Left colon (tissue), 2 donors: ENCODE measurements at places on chromosomes 12 and 14. TPM values are rescaled to one million over a fixed set of nuclear protein-coding genes. Genes with fewer than 3 reads are reported as not detected.

Gene PPM1H
- 7.9 TPM for total RNA-seq

Gene TMEM30B
- 68.5 TPM for total RNA-seq

Gene SLC5A8
- 0.06 TPM for total RNA-seq

Gene WNK1
- 84.0 TPM for total RNA-seq

Gene MEG3
- total RNA-seq = 8.1 TPM

GRCh38 chr12:126873701-126874100, 1393.3 kb upstream of the TMEM132C start:
- no peak for DNase-seq

- no peak for DNase-seq
These were observed 15.3 kb downstream of the P2RX2 start for GRCh38 chr12:132633901-132634300.

GRCh38 chr12:80058586-80058985, 40.8 kb upstream of the OTOGL start:
- DNase-seq = no peak

- DNase-seq = no peak
These were observed 191.5 kb upstream of the BTG1 start for GRCh38 chr12:92337128-92337527.

GRCh38 chr14:92386637-92387036, 63.7 kb downstream of the SLC24A4 start:
- DNase-seq = no peak

DNA sequence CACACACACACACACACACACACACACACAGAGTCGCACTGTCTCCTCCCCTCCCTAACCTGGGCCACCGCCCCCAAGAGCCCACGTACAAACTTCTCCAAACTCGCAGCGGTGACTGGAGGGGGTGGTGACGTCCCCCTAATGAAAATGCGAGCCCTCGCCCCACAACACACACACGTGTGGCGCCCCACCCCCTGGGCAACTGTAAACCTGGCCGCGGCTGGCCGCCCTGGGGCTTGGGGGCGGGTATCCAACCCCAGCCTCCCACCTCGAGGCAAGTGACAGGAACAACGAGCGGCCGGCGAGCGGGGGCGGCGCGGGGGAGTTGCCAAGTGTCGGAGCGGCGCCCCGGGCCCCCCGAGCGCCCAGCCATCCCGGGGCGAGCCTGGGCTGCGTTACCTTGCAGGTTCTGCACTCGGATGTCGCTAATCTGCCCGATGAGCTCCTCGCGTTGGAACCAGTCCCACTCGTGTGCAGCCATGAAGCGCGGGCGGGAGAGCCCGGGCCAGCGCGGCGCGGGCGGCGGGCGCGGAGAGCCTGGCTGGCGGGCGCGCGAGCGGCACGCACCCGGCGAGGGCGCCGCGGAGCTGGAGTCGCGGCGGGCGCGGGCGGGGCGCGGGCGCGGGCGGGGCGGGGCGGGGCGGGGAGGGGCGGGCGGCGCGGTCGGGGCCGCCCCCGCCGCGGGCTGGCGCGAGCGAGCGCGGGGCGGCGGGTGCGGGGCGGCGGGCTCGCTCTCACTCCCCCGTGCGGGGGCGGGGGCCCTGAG, at the start of gene CLMN:
TSS of gene CLMN (minus strand) at position 597 of the 766 bp plus-strand sequence. CDS start at position 481, 116 bp downstream.
- DNase-seq = peak; percentile 64

DNA sequence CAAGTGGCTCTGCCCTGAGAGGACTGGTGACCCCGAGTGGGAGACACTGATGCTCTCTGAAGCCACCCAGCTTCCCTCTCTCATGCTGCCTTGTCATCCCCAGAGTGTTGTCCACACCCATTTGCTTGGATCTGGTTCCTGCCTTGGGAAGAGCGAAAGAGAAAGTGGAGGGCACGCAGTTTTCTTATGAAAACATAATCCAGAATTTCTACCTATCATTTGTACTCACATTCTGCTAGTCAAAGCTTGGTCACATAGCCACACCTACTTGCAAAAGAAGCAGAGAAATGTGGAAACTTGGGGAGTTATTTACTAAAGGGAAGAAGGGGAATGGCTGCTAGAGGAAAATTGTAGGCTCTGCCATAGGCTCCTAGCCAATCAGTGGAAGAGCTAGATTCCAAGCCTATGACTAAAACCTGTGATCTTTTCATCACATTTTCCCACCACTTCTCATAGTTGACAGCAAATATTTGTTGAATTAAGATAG, 326.3 kb downstream of the ZFP36L1 start:
- no peak for DNase-seq

DNA sequence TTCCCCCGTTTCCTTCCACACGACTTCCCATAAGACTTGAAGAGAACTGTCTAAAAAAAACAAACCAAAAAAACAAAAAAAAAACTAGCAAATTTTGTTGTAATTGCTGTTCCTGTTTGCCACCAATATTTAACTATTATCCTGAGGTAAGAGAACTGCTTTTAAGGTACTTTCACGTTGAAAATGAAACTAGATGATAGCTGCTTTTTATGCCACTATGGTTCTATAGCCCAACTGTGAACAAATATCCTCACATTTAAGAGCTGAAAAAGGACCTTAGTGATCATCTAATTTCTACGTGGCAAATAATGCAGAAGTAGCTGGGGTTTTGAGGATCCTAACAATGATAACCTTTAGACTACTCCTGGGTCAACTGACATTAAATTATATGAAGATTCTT, 98.6 kb downstream of the TAOK3 start:
- DNase-seq = no peak

DNA sequence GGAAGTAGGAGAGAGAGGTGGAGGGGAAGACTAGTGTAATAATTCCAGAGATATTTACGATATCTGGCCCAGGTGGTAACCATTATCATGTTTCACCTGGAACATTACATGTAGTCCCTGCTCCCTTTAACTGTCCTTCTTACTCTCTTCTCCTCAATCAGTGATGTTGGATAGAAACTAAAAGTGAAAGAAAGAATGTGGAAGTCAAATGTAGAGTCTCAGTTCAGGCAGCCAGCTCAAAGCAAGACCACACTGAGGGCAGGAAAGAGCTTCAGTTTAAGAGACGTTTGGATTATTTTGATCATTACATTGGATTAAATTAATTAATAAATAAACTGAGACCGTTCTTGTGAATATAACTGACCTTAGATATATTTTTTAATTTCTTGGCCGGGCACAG, 594.4 kb downstream of the FLRT2 start:
- no peak for DNase-seq

GRCh38 chr12:47095446-47096236, 15.9 kb upstream of the AMIGO2 start:
- no peak for DNase-seq

- DNase-seq = no peak
These were observed 58.5 kb upstream of the RMST start for GRCh38 chr12:97404093-97404492.

DNA sequence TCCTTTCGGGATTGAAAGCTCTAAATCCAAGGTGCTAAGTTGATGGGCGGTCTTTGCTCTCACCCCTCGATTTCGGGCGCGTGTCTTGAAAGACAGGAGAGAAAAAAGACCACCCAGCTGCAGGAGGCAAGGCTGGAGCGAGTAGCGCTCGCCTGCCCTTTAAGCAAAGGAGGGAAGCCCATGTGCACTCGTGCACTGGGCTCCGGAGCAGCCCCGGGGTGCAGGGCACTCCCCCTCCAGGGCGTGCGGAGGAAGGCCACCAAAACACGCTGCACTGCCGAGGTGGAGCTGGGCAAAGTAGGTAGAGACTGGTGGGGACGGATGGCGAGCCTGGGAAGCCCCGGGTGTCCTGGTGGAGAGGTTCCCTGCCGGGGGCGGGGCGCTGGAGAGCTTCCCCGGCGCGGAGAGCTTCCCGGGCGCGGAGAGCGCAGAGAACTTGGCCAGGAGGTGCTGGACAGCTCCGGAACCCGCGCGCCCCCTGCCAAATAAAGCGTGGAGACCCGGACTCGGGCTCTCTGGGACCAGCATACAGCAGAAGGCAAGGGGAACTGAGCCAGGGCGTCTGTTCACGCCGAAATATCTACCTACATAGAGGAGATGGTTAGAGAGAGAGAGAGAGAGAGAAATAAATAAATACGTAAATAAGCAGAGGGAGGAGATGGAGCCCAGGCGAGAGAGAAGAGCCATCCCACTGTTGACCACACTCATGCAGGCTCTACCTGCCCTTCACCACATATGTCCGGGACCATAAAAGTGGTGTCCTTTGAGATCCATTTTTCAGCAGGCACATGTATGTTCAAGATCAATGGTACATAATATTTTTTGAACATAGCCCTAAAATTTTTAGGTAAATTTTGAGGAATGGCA, 662 bp upstream of the NELL2 start:
- DNase-seq = peak; percentile 20

- no peak for DNase-seq
These were observed 2.7 kb upstream of the AHNAK2 start for GRCh38 chr14:104980611-104981531.
